ENCODE measurements at places on chromosomes 2 and 18. TPM values are rescaled to one million over a fixed set of nuclear protein-coding genes. Genes with fewer than 3 reads are reported as not detected.
A peak's percentile ranks its signal among the peaks of the same experiment; 100 is the strongest.

CYS1 gene
- total RNA-seq = 2.9 TPM

STK17B gene
- total RNA-seq = 32.4 TPM

GRCh38 chr2:12050396-12050795 is 304.0 kb downstream of the LPIN1 start:
- no peaks in the 10 kb centered on the region for H3K27me3 ChIP-seq
- no peak overlapping the region for H3K4me3 ChIP-seq
- no peaks in the 10 kb centered on the region for H3K36me3 ChIP-seq

- no peaks in the 10 kb centered on the region for H3K36me3 ChIP-seq
- no peak overlapping the region for H3K4me3 ChIP-seq
- no peak overlapping the region for H3K27ac ChIP-seq
- H3K4me1 ChIP-seq = peaks cover 16% of the 10 kb centered on the region
These were observed 31.9 kb upstream of the WIPF1 start for GRCh38 chr2:174629506-174629905.

GRCh38 chr2:12032398-12032797 is 286.0 kb downstream of the LPIN1 start:
- no peak overlapping the region for H3K4me3 ChIP-seq
- no peak overlapping the region for H3K27ac ChIP-seq
- no peaks in the 10 kb centered on the region for H3K27me3 ChIP-seq
- DNase-seq = no peak

UCN gene
- total RNA-seq = 2.9 TPM

GRCh38 chr2:9331704-9332103 is 91.6 kb downstream of the ITGB1BP1 start:
- no peaks in the 10 kb centered on the region for H3K36me3 ChIP-seq
- H3K27ac ChIP-seq = peak overlapping the region; percentile 54
- DNase-seq = peak; percentile 51
- H3K4me1 ChIP-seq = peaks cover 33% of the 10 kb centered on the region
- no peak overlapping the region for H3K4me3 ChIP-seq

GATA6 gene
- 125 TPM for total RNA-seq

GRCh38 chr18:33051407-33051806 is 278.6 kb upstream of the KLHL14 start:
- no peaks in the 10 kb centered on the region for H3K27me3 ChIP-seq
- DNase-seq = peak; percentile 8
- no peak overlapping the region for H3K4me3 ChIP-seq
- no peaks in the 10 kb centered on the region for H3K4me1 ChIP-seq
- no peak overlapping the region for H3K27ac ChIP-seq

- no peak for DNase-seq
- no peak within 1 kb of the TSS for H3K4me3 ChIP-seq
- H3K27ac ChIP-seq = no peak within 1 kb of the TSS
- no peaks in the 10 kb centered on the region for H3K36me3 ChIP-seq
- H3K4me1 ChIP-seq = peaks cover 6% of the 10 kb centered on the region
- H3K27me3 ChIP-seq = peaks cover 98% of the 10 kb centered on the region
These were observed at the start of gene TLX2 for GRCh38 chr2:74514368-74515270. Gene TLX2, plus strand, starts transcription at chr2:74514450. Its CDS starts 357 bp downstream, at chr2:74514807.

FEV gene
- total RNA-seq = not detected

CFAP210 gene
- 0.12 TPM for total RNA-seq

UGT1A10 gene
- total RNA-seq = not detected

GRCh38 chr2:133658020-133658903 is 90.0 kb upstream of the NCKAP5 start:
- peaks cover 5% of the 10 kb centered on the region for H3K27me3 ChIP-seq
- H3K4me1 ChIP-seq = no peaks in the 10 kb centered on the region
- no peak overlapping the region for H3K4me3 ChIP-seq
- no peaks in the 10 kb centered on the region for H3K36me3 ChIP-seq

DNA sequence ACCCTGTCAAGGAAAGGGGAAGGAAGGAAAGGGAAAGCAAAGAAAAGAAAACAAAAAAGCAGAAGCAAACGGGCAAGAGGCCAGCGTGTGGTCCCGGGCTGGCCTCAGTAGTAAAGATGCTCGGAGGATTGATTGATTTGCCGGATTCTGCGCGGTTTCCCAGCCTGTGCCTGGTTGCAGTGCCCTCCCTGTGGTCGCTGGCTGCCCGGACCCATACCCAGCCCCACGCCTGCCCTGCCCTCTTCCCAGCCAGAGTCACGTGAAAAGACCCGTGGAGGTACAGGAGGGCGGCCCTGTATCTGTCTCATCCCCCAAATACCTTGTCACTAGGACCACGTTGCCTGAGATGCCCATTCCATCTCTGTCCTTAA is 55.1 kb upstream of the IMP4 start:
- H3K4me1 ChIP-seq = peaks cover 4% of the 10 kb centered on the region
- no peak overlapping the region for H3K27ac ChIP-seq
- no peak for DNase-seq

DNA sequence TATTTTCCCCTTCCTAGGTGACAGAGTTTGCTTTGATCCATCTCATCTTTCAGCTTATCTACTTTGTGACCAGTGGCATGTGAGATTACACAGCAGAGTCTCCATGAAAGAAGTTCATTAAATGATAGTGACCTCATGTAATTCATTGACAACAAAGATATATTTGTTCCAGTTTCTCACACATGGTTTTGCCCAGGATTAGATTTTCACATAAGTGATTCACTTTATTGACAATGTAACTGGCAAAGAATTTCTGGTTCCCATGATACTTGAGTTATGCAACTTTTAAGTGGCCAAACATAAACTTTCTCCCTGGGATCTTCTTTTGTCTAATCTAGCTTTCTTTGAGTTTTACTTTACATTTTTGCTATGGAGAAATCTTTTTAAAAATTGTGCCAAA is 50.0 kb downstream of the MC4R start:
- H3K27ac ChIP-seq = no peak overlapping the region
- no peaks in the 10 kb centered on the region for H3K36me3 ChIP-seq
- H3K4me1 ChIP-seq = no peaks in the 10 kb centered on the region

DNA sequence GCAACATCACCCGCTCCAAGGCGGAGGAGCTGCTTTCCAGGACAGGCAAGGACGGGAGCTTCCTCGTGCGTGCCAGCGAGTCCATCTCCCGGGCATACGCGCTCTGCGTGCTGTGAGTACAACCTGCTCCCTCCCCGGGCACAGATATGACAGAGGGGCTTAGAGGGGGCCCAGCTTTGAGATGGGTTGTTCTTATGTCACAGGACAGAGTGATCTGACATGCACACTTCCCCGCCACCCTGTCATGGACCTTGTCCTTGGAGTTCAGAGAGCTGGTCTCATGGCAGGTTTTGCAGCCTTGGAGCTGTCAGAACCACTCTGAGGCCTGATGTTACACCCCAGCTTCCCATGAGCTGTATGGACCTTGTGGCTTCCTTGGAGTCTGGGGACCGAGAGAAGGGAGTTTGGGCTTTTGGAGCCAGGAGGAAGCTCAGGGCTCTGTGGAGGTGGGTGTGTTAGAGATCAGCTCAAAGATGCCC is 398 bp downstream of the INPP5D start:
- no peak overlapping the region for H3K27ac ChIP-seq
- no peaks in the 10 kb centered on the region for H3K4me1 ChIP-seq
- DNase-seq = no peak
- H3K36me3 ChIP-seq = no peaks in the 10 kb centered on the region

DNA sequence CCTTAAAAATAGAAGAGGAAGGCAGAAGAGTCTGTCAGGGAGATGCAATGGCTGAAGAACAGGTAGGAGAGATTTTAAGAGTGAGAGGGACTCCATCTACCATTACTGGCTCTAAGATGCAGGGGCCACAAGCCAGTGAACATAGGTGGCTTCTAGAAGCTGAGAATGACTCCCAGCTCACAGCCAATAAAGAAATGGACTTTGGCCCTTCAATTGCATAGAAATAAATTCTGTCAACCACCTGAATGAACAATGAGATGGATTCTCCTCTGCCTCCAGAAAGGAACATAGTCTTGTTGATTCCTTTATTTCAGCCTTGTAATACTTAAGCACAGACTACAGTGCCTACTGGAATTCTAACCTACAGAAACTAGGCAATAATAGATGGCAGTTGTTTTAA is 603.3 kb upstream of the NXPH2 start:
- no peak for DNase-seq
- H3K4me1 ChIP-seq = no peaks in the 10 kb centered on the region
- no peaks in the 10 kb centered on the region for H3K36me3 ChIP-seq
- H3K4me3 ChIP-seq = no peak overlapping the region

- no peak for DNase-seq
- no peak overlapping the region for H3K27ac ChIP-seq
- H3K36me3 ChIP-seq = no peaks in the 10 kb centered on the region
- no peak overlapping the region for H3K4me3 ChIP-seq
- H3K4me1 ChIP-seq = no peaks in the 10 kb centered on the region
These were observed 178.7 kb downstream of the SRBD1 start for GRCh38 chr2:45432406-45432805.

DNA sequence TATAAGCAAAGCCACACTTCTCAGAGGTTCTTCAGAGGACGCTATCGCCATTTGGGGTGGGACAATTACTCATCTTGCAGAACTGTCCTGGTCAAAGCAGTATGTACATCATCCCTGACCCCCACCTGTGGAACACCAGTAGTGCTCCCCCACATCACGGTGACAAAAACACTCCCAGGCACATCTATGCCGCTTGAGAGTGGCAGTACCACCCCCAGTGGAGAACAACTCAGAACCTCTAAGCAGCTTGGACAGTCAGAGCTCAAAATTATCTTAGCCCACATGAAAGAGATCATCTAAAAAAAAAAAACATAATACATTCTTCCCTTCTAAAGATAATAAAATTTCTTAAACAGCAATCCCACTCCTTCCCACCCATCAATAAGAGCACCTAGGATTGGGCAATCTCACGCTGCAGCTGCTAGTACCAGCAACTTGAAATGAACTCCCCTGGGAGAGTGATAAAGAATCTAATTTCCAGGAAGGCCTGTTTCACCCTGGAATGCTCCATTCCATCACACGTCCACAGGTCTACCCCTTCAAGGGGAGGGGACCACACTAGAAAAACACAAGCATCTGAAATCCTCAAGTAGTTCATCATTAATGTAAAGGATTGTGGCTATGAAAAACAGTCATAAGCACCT is 31.7 kb downstream of the LRP2 start:
- no peaks in the 10 kb centered on the region for H3K4me1 ChIP-seq
